ENCODE measurements at places on chromosomes 1 and 21. TPM values are rescaled to one million over a fixed set of nuclear protein-coding genes. Genes with fewer than 3 reads are reported as not detected.

- DNase-seq = no peak
Observed at GRCh38 chr1:230948301-230948700, 30.4 kb downstream of the TTC13 start.

ADAM30 gene
- not detected for total RNA-seq

SH2D1B gene
- not detected for total RNA-seq

GRCh38 chr1:63548877-63549276 is 25.6 kb downstream of the EFCAB7 start:
- no peak for DNase-seq

DNA sequence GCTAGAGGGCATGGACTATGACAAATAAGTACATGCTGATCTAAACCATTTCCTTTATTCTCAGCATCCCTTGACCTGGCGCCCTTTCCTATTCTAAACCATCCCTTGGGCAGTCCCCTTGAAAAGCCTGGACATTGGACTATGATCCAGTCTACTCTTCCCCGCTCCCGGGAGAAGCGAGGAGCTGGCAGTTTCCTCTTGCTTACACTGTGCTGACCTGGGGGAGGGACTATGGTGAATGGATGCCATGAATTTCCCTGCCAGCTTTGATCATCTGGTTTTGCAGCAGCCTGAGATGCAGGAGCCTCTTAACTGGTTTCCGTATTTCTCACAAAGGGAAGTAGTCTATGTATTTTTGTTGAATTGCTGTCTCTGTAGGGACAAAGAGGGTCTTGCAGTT is 121.7 kb downstream of the KIF26B start:
- DNase-seq = no peak

DNA sequence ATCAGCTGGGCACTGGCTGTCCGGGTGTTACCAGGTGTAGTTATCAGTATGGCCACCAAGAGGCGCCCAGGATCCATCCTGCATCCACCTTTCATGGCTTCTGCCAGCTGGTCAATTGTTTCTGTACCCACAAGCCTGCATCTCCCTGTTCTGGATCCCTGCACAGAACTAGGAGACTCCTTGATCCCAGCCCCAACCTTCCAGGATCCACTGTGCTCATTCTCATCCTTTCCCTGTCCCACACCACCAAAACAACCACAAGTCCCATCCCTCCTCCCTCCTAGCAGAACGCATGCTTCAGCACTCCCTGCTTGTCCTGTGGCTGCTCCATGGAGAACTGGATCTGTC is 27.2 kb upstream of the FOXE3 start:
- peak; percentile 89 for DNase-seq

DNA sequence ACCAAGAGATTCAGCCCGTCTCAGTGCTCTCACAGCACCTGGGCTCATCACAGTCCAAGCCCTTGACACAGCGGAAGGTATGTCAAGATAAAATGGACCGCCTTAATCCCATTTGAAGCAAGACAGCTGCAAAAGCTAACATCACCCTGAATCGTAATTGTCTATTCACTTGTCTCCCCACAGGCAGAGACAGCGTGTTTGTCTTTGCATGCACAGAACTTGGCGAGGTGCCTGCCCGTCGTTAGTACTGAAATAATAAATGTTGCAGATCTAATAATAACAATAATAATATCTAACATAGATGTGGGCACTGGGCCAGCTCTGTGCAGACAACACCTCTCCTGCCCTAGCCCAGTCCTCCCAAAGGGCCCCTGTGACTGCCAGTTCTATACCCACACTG is 271.7 kb downstream of the NPHP4 start:
- DNase-seq = no peak

DNA sequence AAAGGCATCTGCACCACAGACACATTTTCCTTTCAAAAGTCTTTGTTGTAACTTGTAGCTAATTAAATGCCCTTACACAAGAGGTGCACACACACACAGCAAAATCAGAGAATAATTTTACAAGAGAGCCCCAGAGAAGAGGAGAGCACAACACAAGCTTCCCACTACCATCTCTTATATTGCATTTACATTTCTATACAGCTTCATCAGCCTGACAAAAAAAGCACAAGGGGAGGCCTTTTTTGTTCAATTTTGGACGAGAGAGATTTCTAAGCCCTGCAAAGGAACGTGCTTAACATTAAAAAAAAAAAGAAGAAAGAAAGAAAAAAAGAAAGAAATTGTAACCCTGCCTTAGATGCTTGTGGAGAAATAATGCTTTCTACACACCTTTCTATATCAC is 17.1 kb upstream of the ESRRG start:
- no peak for DNase-seq

GRCh38 chr1:243490748-243491686 is 235.2 kb downstream of the SDCCAG8 start:
- DNase-seq = no peak

LHX8 gene
- not detected for total RNA-seq

DNA sequence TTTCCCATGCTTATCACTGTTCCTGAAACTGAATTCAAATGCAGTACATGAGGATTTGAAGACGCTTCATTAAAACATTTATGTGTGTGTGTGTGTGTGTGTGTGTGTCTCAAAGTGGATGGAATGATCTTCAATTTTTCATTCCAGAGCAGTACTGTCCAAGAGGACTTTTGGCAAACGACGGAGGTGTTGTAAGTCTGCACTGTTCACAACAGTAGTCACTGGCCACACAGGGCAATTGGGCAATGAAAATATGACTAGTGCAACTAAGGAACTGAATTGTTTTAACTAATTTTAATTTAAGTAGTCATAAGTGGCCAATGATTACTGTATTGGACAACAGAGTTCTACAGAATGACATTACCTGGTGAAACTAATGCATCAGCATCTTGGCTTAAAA is 5.0 kb downstream of the TAF5L start:
- no peak for DNase-seq

DNA sequence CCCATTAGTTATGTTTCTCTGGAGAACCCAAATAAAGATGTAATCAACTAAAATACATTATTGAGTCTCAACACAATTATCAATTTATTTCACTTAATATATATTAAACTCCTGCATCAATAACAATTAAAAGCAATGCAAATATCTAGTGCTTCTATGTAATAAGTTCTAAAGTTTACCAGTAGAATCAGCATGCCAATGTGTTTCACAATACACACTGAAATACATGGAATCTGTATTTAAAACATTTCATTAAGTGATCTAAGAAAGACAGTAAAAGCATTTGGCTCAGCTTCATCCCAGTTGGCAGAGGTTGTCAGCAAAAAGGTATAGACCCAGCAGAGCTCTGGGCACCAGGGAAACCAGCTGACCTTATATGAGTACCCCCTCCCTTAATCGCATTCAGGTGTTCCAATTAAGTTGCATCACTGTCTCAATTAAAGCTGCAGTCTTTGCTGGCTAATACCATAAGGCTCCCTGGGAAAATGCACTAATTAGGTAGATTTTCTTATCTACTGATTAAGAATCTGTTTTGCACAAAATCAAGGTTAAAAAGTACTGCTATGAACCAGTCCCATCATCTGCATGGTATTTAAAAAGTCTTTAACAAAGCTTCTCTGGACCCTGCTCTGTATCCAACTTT is 63.1 kb downstream of the NIBAN1 start:
- DNase-seq = no peak

DNA sequence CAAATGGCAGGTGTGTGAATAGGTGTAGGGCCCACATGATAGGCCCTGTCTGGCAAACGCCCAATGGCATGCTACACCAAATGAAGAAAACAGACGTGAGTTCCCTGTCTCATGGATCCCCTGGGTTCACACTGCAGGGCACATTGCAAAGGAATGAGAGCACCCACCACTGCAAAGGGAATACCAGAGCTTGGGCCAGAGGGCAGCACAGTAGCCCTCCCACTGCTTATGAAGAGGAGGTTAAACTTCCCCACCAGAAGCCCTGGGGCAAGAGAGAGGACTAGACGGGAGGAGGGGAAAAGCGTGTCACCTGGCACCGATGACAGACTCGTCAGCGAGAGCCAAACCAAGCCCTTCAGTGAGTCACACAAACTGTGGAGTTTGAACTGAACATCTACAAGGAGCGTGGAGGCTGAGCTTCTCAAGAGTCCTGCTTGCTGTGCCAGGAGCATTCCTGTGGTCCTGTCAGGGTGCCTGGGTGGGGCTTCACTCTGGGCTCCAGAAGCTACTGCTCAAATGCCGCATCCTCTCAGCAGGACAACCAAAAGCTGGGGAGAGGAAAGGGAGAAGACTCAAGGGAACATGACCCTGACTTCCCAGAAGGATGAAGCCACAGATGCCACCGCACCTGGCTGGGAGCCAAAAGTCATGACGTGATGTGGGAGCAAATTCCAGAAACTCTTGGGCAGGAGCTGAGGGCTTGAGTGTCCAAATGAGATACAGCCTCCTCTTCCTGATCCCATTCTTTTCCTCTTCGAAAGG is 61.1 kb downstream of the TOMM20 start:
- DNase-seq = peak; percentile 92

DNA sequence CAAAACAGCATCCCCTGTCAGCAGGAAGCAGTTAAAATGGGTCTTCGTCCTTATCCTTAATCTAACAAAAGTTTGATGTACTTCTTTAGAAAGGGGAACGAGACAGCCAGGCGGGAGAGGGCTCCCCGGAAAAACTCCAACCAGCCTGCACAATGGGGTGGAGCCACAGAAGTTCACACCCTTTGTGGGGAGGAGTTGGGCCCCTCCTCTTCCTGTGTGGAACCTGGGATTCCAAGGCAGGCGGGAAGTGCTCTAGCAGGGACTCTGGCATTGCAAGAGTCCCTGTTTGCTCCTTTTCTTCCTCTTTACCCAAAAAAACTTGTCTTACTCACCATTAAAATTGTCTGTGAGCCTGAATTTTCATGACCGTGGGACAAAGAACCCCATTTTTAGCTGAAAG is 47.7 kb downstream of the FCRL5 start:
- DNase-seq = no peak

Data from SJCRH30 (cell line).